ENCODE measurements at places on chromosomes 12 and 14.

GRCh38 chr14:65290830-65291229 lies 121.7 kb upstream of the FUT8 start:
- no peak for DNase-seq

- no peak for DNase-seq
These were observed 292.4 kb upstream of the PWP1 start for GRCh38 chr12:107393043-107393717.

GRCh38 chr14:105495101-105495989 lies 4.3 kb downstream of the TEDC1 start:
- DNase-seq, result peak; percentile 79

DNA sequence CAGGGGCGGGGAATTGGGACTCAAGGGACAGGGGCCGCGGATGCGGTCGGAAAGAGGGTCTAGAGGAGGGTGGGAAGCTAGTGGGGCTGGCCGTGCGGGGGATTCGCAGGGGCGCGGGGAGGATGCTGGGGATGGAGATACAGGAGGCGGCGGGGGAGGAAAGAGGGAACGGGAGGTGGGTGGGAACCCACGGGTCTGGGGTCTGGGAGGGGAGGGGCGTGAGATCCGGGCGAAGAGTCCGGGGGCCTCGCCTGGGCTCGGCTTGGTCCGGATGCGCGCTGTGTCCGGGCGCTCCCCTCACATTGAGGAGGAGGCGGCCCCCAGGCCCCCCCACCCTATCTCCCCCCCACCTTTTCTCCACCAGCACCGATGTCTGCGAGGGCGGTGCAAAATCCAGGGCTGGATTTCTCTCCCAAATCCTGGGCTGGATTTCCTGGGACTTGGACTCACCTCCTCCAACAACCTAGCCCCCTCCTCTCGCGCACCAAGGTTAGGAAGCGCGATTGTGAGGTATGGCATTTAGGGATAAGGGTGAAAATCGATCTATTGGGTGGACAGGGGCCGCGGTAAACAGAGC lies at the start of gene AGAP2:
Gene AGAP2 (minus strand): TSS at position 82 of the 577 bp plus-strand sequence. CDS start 496 bp downstream, outside the sequence.
- DNase-seq, result peak; percentile 79

DNA sequence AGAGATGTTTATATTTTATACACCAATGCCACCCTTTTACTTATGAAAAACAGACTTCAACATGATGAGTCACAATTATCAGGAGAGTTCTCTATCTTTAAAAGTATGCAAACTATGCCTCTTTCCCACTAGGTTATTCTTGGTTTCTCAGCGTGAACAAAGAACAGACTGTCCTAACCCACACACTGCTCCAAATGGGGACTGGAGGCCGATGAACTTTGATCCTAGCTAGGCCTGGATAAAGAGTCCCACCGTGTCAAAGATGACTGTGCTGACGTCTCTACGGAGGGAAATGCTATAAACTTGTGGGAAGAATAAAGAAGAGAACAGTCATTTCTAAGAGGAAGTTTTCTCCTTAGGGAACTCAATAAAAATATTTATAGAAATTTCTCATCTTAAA lies 160.1 kb downstream of the EPS8 start:
- peak; percentile 67 for DNase-seq

DNA sequence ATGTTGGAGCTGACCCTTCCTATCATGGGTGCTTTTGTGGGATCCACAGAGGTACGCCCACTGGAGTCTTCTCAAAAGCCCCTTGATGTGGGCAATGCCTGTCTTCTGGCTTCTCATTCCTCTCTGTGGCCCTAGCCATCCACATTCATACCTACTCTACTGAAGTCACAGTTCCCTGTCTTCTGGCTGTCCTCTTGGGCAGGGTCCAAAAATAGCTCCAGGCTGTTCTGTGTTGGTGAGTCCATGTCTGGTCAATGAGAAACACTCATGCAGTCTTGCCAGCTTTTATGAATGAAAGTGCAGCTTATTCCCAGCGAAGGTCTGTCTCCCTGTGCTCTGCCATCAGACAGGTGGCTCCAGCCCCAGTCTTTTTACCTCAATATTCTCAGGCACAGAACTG lies 135.9 kb upstream of the MDM1 start:
- DNase-seq, result no peak

DNA sequence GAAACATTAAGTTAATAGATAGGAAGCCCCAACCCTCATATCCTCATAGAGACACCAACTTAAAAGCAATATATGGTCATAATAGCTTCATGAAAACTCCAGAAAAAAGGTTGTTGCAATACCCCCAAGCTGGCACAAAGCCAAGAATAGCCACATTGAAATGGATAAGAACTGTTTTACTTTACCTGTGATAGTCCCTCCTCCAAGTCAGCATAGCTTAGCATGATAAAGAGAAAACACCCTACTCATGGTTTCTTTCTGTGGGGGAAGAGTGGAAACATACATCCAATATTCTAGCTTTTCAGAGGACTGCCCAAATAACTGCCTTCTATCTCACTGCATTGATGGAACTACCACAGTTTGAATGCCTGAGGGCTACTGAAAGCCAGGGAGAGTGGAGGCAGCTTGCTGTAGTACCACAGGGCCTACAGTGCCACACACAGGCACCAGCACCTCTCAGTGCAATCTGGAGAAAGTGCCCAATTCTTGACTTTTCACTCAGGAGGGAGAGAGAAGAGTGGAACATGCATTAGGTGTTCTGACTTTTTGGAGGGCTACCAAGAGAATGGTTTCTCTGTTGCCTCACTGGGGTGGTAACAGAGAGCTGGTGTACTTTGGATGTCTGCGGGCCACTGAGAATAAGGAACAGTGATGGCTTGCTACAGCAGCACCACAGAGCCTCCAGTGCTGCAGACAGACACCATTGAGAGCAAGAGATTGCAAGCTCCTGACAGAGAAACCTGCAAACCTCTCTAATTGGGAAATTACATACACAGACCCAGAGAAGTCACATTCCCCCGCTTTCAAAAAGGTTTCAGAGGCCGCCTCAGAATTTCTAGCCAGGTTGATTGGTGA lies 157.1 kb upstream of the GARIN2 start:
- no peak for DNase-seq

DNA sequence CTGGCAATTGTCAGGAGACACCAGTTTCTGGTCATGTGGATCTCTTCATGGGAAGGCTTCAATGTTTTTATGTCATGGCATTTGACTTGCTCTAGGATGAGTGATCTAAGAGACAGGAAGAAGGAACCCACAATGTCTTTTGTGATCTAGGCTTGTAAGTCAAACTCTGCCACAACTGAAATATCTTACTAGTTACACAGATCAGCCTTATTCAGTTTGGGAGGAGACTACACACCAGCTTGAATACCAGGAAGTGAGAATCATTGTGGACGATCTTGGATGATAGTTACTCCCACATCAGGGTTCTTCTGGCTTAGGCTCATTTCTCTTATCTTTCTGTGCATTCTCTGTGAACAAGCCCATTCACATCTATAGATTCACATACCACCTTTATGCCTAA lies 236.2 kb upstream of the FBXO33 start:
- DNase-seq, result no peak

- peak; percentile 83 for DNase-seq
These were observed 644 bp downstream of the NAB2 start for GRCh38 chr12:57089271-57090245.

DNA sequence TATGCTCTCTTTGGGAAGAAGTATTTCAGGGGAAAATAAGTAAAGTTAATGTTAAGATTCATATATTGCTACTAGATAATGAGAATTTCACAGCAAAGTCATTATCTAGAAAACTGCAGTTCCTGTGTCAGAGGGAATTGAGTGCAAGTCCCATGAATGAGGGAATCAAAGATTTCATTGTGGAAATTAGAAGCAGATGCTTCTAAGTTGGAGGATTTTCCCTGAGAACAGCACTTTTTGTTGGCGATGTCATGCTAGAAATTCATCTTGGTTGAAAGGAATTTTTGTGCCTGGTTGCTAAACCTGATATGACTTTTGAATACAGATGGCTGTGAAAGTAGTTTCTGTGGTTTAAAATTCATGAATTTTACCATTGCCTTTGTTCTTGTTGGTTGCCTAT lies 25.6 kb downstream of the FRMD6 start:
- no peak for DNase-seq

GRCh38 chr12:8541562-8541961 lies 857 bp upstream of the CLEC4E start:
- DNase-seq, result no peak

- DNase-seq, result no peak
These were observed 472.3 kb upstream of the SOX5 start for GRCh38 chr12:24421759-24422158.

- DNase-seq, result peak; percentile 66
These were observed 1322.3 kb upstream of the SEL1L start for GRCh38 chr14:82855912-82856391.

DNA sequence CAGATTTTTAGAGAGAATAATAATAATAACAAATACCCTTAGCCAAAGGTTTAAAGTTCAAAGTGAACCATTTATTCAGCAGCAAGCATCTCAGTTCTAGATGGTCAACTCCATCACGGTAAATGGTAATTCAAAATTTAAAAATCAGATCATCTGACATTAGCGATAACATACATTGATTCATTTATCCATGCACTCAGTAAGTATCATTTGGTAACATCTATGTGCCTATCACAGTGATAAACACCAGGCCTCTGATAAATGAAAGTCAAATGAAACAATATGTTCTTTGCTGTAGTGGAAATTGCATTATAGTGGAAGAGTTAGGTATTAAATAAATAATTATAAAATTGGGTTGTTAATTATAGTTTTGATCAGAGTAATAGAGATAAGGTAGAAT lies 108.8 kb downstream of the CNTN1 start:
- no peak for DNase-seq

- DNase-seq, result no peak
These were observed 362.8 kb downstream of the CACNA1C start for GRCh38 chr12:2415568-2415944.

- no peak for DNase-seq
These were observed 253.1 kb downstream of the CCDC91 start for GRCh38 chr12:28443337-28443736.

DNA sequence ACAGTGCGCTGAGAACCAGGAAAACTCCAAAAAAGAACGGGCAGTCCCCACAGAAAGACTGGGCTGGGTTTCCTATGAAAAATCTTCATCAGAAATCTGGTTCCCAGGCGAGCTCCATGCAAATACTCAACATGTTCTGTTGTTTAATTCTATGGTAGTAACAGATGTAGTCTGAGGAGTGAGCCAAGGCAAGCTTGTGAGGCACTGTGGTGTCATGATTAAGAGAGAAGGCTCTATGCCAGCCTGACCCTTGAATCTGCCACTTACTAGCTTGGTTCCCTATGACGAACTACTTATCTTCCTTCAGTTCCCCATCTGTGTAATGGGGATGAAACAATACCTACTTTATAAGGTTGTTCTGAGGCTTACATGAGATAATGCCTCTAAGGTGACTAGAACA lies 10.7 kb downstream of the POMT2 start:
- DNase-seq, result no peak

DNA sequence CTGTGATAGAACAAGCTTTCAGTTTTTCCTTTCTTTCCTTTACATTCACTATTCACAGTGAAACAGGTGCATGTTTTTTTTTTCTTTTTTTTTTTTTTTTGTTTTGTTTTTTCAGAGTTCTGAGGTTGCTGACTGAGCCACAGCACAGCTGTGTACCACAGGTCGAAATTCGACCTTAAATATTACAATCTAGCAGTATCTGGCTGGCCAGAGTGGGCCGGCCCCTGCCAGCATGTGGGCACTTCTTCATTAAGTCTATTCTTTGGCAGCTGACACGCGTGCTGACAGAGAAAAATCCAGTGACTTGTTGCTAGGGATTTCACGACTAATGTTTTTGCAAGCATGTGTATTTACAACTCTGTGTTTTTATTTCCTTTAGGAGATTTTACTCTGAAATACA lies 33.9 kb downstream of the FBXO33 start:
- DNase-seq, result no peak

GRCh38 chr12:94152292-94153078 lies 4.1 kb downstream of the PLXNC1 start:
- DNase-seq, result peak; percentile 60

- DNase-seq, result peak; percentile 39
These were observed 4.4 kb upstream of the CEBPE start for GRCh38 chr14:23123419-23123818.

GRCh38 chr14:95374239-95374997 lies 54.7 kb upstream of the CLMN start:
- no peak for DNase-seq

GRCh38 chr12:1367331-1368291 lies 226.8 kb downstream of the FBXL14 start:
- no peak for DNase-seq

- no peak for DNase-seq
These were observed 77.1 kb downstream of the TTLL5 start for GRCh38 chr14:75738192-75738591.

DNA sequence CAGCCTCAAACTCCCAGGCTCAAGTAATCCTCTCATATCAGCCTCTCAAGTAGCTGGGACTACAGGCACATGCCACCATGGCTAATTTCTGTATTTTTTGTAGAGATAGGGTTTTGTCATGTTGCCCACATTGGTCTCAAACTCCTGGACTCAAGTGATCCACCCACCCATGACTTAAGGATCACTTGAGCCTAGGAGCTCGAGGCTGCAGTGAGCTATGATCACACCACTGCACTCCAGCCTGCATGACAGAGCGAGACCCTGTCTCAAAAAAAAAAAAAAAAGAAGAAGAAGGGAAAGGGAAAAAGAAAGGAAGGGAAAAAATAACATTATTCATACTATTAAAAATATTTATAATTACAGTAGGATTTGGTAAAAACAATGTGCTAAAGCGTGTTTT lies 19.2 kb downstream of the EPS8 start:
- no peak for DNase-seq

DNA sequence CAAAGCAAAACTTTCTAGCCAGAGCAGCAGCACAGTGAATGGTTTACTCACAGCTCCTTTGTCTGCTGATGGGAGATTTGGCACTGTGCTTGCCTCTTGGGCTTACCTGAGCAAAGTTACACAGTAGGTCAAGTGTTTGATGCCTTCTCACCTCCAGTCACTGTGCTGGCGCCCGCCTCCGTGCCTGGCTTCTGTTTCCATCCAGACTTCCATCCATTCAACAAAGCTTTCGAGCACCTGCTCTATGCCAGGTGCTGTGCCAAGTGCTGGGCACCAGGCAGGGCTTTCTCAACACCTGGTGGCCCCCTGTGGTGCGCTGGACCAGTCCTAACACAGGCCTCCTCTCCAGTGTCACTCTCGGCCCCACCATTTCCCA lies 199.2 kb upstream of the EEA1 start:
- peak; percentile 51 for DNase-seq

- DNase-seq, result no peak
These were observed 68.3 kb downstream of the PPP2R5E start for GRCh38 chr14:63474844-63475243.
